ENCODE measurements at places on chromosomes 7 and 10.
A peak's percentile ranks its signal among the peaks of the same experiment; 100 is the strongest.

- DNase-seq = no peak
Measured at GRCh38 chr10:130029209-130029608, 65.1 kb upstream of the EBF3 start.

GRCh38 chr10:28241741-28242399, 61.0 kb downstream of the MPP7 start:
- peak; percentile 2 for DNase-seq

- DNase-seq = no peak
Measured at GRCh38 chr10:29761916-29762315, 127.1 kb upstream of the SVIL start.

- peak; percentile 36 for DNase-seq
Measured at GRCh38 chr7:140059273-140060242, 3.2 kb downstream of the PARP12 start.

DNA sequence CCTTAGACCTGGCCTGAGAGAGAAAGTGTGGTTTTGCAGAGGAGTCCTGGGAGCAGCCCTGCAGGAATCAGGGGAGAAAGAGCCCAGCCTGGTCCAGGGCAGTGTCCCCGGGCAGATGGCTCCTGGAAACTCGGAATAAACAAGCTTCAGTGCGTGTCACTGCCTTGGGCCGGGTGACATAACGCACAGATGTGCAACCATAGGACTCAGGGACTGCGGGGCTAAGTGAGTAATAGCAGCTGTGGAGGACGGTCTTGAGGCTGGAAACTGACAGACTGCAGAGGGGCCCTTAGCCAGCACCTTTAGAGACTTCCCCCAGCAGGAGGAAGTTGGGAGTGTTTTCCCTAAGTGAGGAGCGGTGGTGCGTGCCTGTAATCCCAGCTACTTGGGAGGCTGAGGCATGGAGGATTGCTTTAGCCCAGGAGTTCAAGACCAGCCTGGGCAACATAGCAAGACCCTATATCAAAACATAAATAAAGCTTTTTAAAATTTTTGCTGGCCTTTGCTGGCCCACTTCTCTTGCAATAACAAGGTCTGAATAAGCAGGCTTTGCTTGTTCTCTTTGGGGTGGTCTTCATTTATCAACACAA, 5.3 kb upstream of the CLIP2 start:
- DNase-seq = no peak

GRCh38 chr10:90394311-90394710, 463.5 kb downstream of the HTR7 start:
- DNase-seq = no peak

- no peak for DNase-seq
Measured at GRCh38 chr10:124642088-124642710, 102.0 kb downstream of the FAM53B start.

- no peak for DNase-seq
Measured at GRCh38 chr10:130466271-130466997, 330.2 kb downstream of the GLRX3 start.

DNA sequence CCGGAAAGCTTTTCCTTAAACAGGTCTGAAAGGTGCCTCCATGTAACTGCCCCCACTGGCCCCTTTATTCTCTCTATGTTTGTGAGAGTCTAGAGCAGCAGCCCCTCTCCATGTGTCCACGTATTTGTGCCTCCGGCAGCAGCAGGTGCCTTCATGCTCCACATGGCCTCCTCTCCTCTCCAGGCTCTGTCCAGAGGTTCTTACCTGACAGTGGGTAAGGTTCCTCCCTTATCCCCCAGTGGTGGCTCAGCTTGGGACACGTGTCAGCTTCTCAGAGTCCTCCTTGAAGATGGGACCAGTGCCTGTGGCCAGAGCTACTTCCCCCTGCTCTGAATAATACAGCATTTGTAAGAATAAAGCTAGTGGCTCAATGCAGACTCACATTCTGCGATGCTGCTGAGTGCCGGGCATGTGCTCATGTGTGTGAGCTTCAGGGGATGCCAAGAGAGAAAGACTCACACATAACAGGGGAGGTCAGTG, 7.9 kb downstream of the CALML3 start:
- DNase-seq = no peak

Measured in stimulated activated CD8-positive, alpha-beta memory T cell treated with anti-CD3 and anti-CD28 coated beads, Interleukin-4, amount 100 ng/mL, for 1 hour (primary cell).